D341Med (cell line): ENCODE measurements at places on chromosomes 12 and 14.

GRCh38 chr12:56158926-56159461 is 835 bp downstream of the MYL6 start:
- peak; percentile 58 for DNase-seq

- no peak for DNase-seq
Observed at GRCh38 chr14:70050136-70050535, 138.6 kb downstream of the SLC8A3 start.

- DNase-seq, result no peak
Observed at GRCh38 chr14:99093532-99094517, 178.2 kb downstream of the BCL11B start.

GRCh38 chr12:62868820-62869219 is 66.1 kb downstream of the PPM1H start:
- no peak for DNase-seq

DNA sequence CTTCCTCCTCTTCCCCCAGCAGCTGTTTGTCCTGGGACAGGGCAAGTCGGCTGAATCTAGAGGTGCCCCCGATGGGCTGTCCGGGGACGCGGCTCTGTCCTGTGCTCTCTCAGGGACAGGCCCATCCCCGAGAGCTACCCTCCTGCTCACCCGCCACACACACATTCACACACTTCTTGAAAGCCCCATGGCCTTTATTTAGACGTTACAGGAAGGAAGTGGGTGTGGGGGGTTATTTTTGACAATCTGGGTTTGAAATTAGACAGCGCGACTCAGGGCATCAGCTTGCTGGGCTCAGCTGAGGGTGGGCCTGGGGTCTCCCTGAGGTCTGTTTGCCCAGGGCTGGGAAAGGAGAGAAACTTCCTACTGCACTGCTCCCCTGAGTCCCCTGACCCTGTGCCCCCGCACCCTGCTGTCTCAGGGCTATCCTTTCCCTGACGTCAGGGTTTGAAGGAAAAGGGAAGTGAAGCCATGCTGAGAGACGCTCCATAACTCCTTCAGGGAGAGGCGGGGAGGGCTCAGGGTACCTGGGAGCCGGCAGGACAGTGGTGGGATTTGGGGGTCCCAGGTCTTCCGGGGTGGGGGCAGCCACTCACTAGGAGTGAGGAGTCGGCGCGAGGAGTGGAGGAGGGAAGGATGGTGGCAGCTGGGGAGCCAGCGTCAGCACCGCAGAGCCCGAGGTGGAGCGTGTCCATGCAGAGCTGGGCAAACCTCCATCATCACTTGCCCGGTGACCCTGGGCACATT is 8.1 kb downstream of the PTPN6 start:
- DNase-seq, result no peak

- DNase-seq, result no peak
Observed at GRCh38 chr12:61713121-61713520, 547.1 kb upstream of the USP15 start.

- no peak for DNase-seq
Observed at GRCh38 chr12:113831016-113831415, 135.1 kb downstream of the RBM19 start.

GRCh38 chr12:9897535-9897934 is 16.2 kb downstream of the KLRF2 start:
- DNase-seq, result no peak

GRCh38 chr14:89187501-89187900 is 229.5 kb downstream of the FOXN3 start:
- no peak for DNase-seq

DNA sequence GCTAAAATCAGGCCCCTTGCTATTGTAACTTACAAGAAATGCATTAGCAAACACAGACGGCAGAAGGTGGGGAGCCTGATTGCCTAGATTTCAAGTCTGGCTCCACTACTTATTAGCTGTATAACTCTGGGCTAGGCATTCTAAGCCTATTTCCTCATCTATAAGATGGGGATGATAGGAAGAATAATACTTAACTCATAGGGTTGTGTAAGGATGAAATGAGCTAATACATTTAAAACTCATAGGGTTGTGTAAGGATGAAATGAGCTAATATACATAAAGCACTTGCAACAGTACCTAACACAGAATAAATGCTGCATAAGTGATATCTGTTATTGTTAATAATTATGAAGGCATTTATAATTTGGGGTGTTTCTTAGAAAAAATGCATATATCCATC is 60.1 kb upstream of the DIO2 start:
- DNase-seq, result no peak

GRCh38 chr14:94100847-94101246 is 9.7 kb upstream of the IFI27 start:
- DNase-seq, result no peak

GRCh38 chr12:93174048-93174447 is 203.7 kb upstream of the NUDT4 start:
- DNase-seq, result no peak

GRCh38 chr12:131134523-131135310 is 181.0 kb downstream of the ADGRD1 start:
- DNase-seq, result no peak

- no peak for DNase-seq
Observed at GRCh38 chr12:68631227-68631626, 20.5 kb downstream of the RAP1B start.

DNA sequence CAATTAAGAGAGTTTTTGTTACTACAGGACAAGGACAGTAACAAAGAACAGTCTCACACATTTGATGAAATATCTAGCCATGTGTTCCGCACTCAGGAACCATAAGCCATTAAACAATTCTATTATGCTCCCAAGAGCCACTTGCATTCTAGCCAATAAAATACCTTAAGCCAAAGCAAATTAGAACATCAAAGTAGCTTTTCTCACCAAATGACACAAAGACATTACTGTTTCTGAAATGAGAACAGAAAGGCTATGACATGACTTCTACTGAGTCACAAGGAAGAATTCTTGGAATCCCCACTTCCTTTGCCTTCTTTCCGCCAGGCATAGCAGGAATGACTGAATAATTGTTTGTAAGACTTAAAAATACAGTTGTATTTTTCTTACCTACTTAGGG is 445.8 kb downstream of the ATP23 start:
- DNase-seq, result no peak
